ENCODE measurements at places on chromosomes 3 and 15.

DNA sequence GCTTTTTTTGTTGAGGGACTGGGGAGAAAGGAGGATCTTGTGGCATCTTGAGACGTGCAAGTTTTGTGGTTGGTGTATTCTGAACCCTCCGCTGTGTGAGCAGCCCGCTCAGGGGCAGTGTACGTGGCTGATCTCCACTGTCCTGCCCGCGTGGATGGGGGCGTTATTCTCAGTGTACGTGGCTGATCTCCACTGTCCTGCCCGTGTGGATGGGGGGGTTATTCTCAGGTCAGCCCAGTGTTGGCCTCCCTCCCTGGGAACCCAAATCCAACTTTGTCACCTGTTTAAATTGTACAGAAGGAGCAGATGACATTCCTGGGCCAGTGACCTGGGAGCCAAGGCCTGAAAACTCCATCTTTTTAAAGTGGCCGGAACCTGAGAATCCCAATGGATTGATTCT, 84.0 kb downstream of the PGPEP1L start:
- no peak for DNase-seq

DNA sequence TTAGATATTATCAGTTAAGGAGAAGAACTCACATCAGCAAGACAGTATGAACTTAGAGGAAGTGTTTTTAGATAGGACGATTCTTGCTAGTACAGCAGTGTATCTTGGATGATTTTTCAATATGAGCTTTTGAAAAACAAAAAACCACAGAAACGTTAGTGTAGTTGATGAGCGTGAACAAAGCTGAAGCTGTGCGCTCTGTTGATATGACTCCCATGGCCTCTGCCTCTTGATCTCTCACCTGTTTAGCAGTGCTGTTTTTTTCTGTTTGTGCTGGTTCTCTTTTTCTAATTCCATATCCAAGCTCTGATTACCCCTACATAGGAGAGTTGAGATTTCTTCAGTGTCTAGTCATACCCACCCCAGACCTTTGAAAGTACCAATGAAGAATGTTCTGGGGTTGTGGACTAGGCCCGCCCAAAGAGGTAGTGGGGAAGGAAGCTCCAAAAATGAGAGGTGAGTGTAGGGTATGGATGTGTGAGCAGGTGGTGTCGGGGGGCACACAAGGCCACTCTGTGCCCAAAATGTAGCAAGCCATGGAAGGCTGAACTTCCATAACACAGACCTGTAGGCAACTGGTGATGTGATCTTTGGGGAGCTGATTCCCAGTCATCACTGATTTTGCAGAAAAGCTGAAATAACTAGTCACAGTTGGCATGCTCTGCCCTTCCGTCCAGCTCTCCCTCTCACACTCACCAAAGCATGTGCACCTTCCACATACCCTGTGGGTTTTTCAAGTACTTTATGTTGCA, 20.0 kb upstream of the CMTM7 start:
- no peak for DNase-seq

DNA sequence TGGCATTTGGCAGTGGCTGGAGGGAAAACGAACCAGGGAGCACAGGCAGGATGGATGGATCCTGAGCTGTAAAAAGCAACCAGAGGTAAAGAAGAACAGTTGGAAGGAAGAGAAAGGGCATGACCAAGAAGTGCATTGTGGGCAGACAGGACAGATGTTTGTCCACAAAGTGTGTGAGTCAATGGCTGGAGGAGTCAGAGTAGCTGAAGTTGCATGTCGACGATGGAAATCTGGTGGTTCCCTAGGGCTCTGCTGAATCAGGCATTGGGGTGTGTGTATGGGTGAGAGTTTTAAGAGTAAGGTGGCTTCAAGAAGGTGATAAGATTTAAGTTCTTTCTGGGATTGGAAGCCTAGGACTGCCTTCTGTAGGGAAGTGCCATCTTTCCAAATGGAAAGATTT, 214.0 kb upstream of the BHLHE40 start:
- no peak for DNase-seq

GRCh38 chr3:120468635-120469295, 18.0 kb upstream of the FSTL1 start:
- no peak for DNase-seq

DNA sequence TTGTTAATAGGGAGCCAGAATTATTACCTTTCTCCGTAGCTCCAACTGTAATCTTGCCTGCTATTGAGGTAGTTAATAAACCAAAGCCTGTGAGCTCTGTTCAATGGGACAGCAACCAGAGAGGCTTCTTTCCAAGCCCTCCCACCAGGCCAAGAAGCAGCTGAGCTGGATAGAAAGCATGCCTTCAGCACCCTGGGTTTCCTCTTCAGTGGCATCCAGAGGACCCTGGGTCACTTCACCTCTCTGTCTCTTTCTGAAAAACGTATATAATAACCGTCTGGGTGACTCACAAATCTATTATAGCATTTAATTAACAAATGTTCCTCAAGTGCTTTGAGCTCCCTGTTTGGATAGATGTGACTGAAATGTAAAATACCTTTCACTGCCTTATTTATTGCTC, 420.0 kb downstream of the LPP start:
- DNase-seq: no peak

GRCh38 chr3:154223519-154223918, 100.8 kb downstream of the DHX36 start:
- DNase-seq: no peak

DNA sequence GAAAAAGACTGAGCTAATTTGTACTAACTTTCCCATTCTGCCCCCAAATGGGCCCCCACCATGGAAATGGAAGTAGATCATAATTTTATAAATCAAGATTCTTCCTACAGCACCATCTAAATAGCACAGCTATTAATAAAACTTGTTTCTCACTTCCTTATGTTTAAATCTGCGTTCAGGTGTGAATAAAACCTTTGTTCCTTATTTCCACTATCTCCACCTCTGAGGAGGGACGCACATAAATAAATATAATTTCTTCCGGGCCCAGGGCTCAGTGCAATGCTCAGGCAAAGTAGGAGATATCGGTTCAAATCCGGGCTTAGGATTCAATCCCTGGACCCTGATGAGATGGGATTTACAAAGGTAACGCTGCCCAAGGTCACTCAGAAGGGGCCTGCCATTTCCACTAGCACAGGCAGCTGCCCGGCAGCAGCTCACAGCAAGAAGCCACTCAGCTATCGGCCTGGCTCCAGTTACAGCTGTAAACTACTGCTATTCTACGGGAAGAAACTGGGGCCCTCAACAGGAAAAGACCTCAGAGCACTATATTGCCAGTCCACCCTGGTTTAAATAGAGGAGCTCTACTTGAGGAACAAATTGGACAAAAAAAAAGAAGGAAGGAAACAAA, 52.5 kb downstream of the FOXP1 start:
- DNase-seq: no peak

GRCh38 chr15:71136159-71136783, 21.0 kb downstream of the THSD4 start:
- DNase-seq: no peak

DNA sequence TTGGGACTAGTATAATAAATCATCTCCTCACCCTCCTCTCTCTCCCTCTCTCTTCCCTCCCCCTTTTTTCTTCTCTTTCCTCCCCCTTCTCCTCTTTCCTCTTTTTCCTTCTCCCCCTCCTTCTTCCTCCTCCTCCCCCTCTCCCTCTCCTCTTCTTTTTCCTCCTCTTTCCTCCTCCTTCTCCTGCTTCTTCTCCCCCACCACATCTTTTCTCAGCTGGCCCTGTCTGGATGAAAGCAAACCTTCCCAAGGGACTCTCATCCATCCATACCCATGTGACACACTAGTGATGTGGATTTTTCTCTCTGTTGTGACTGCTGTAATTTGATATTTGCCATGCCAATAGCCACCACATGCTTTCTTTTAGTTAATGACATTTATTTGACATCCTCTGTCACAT, 127.2 kb downstream of the EBLN2 start:
- no peak for DNase-seq

DNA sequence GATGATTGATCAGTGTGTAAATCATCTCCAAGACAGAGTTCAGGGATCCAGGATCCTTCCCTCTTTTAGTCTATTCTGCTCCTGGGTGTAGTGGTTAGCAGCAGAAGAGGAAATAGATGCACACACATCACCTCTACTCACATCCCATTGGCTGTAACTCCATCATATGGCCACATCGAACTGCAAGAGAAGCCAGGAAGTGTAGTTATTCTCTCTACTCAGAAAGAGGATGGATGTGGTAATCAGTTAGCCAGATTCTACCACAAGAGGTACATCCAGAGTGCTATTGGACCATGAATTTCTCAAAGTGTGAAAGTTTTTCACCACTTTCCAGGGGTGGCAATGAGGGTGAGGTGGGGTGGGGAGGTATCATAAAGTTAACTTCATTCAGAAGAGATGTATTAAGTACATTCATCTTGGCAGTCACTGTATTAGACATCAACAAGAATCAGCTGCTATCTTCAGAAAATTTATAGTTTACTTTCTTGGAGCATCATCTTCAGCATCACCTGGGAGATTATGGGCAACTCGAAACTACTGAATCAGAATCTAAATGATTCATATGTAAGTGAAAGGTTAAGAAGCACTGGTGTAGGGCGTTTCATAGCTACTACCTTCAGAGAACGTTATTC, 60.6 kb upstream of the GAP43 start:
- DNase-seq: no peak

- no peak for DNase-seq
Measured at GRCh38 chr15:75651810-75652543, 4.3 kb downstream of the SNX33 start.

- peak; percentile 34 for DNase-seq
Measured at GRCh38 chr3:65170390-65171042, 482.7 kb upstream of the ADAMTS9 start.

GRCh38 chr3:155889952-155890351, 19.5 kb downstream of the GMPS start:
- DNase-seq: no peak

DNA sequence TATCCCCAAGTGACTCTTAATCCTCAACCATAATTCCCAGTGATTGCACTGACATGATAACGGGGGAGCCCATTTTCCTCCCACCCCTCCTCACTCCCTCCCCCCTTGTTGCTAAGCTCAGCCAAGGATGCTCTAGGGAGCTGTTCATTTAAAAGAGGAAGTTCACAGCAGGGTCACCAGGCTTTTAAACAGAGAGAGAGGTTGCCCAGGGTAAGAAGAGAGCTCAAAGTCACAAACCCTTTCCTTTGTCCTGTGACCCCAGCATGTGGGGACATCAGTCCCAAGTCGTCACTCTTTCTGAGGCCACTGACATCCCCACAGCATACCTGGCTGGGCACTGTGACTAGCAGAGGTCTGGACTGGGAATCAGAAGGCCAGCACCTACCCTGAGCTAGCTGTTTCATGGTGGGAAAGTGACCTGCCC, 144.1 kb downstream of the RORA start:
- peak; percentile 29 for DNase-seq

GRCh38 chr15:82882273-82882928, 70.1 kb downstream of the HOMER2 start:
- DNase-seq: no peak

GRCh38 chr15:80572337-80572736, 122.8 kb upstream of the ABHD17C start:
- DNase-seq: no peak

DNA sequence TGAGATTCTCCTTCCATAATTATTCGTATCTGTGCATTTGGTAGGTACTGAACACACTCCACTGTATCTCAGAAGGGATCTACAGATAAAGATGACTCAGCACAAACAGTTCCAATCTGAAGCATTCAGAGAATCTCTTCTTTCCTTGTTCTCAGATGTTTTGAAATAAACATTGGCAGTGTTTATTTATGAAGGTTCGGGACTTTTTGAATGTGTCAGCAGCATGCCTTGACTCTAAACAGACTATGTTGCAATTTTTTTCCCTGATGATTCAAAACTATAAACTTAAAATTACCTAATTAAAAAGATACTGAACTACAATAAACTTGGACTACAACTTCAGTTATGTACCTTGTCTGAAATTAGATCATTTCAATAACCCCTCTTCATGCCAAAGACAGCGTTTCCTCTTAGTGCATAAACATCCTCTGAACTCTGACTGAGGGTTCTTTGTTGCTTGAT, 612.9 kb upstream of the TBL1XR1 start:
- no peak for DNase-seq

DNA sequence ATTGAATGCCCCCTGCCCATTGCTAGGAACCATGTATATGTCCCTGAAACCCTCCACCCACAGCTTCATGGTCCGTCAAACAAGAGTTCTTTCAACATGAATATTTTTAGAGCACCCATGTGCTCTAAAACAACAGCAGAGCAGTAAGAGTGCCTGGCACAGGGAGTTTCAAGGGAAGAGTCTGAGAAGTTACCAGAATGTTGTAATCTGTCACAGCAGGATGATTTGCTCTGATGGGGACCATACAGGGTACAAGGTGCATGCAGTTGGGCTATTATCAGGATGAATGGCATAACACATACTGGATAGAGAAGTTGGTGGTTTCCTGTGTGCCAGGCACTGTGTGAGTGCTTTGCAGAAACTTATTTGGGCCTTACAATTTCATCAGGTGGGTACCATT, 27.8 kb upstream of the FLNB start:
- no peak for DNase-seq

GRCh38 chr3:22045882-22046281, 294.9 kb upstream of the ZNF385D start:
- DNase-seq: peak; percentile 73

- DNase-seq: no peak
Measured at GRCh38 chr3:170196833-170197232, 15.3 kb upstream of the PHC3 start.

Measured in NCI-H526 (cell line).